Effector memory CD8-positive, alpha-beta T cell (primary cell): ENCODE measurements at places on chromosomes 1 and 21.

DNA sequence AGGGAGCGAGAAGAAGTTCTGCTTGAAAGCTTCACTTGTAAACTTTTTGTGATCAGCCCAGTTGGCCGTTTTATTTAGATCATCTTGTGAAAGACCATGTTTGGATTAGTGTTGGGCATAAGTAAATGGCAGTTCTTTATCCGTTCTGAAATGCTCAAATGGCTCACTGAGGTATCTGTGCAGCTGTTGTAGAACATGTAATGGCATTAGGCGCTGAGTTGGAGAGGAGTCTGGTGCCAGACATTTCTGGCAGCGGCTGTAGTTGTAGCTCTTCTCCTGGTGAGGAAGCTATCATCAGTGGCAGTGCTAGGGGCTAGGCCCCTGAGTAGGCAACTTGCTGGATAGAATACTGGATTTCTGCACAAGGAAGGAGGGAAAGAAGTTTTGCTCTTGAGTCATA, 321.6 kb downstream of the LMO4 start:
- no peak for DNase-seq

DNA sequence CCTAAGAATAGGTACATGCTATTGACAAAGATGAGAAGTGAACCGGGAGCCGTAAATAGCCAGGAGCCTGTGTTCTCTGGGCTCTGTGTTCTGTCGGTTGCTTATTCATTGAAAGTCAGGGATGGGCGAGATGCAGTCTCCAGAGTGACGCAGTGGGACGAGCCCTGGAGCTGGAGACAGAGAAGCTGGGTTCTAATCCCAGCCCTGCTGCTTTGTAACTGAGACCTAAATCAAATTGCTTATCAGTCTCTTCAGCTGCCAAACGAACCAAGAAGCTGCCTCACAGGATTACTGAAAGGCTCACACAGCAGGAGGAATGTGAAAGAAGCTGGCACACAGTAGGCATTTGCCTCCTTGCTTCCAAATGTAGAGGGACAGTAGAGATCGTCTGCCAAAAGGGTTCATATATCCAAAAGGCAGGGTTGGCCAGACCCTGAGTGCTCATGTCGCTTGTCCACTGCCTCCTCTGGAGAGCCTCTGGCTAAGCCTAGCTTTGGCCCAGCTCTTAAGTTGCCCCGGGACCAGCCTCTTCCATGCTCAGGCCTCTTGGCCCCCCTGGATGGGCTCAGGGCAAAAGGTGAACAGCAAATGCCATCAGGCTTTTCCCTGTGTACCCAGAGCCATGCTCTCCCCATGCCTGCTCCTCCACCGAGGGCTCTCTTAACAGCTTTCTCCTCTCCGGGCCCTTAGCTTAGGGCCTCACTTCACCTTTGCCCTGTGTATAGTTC, 134.2 kb upstream of the IPO9 start:
- DNase-seq: no peak

DNA sequence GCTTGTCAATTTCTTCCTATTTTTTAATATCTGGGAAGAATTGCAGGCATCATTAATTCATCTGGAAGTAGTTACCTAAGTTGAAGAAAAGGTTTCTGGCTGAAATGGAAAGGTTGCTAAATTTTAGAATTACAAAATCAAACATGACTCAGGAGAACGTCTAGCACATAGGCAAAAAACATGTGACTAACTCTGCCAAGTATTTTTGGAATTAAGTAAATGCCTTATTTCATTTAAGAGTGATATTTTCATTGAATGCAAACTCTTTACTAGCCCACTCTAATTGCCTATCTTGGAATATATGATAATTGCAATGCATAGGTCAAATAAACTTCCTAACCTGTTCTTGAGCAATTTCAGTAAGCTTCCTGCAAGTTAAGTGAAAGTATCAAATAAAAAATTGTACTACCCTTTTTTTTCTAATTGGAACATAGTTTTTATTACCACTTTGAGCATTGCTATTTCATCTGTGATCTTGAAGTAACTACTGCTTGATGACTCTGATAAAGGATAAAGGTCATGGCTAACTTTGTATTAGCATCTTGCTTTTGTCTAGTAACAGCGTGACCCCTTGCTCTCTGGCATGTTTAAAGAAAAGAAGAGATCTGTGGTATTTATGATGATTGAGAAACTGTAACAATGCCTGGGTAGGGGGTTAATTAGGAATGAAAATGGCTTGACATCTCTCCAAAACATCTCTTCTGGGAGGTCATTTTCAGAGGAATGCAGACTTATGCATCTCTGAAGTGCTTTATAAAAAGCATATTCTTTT, 208.3 kb upstream of the NCAM2 start:
- DNase-seq: no peak

- DNase-seq: no peak
Measured at GRCh38 chr1:31218705-31219104, 21.0 kb downstream of the NKAIN1 start.

DNA sequence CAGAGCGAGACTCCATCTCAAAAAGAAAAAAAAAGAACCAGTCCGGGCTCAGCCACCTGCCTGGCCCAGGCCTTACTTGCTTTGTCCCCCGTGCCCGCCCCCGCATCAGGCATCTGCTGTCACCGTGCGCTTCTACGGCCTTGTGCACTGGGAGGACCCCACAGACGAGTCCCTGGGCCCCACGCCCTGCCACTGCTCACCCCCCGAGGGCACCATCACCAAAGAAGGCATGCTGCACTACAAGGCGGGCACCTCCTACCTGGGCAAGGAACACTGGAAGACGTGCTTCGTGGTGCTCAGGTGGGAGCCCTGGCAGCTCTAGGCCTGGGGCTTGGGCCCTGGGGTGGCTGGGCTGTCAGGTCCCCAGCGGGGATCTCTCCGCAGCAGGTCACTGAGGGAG, 5.6 kb upstream of the SLC25A34 start:
- no peak for DNase-seq

DNA sequence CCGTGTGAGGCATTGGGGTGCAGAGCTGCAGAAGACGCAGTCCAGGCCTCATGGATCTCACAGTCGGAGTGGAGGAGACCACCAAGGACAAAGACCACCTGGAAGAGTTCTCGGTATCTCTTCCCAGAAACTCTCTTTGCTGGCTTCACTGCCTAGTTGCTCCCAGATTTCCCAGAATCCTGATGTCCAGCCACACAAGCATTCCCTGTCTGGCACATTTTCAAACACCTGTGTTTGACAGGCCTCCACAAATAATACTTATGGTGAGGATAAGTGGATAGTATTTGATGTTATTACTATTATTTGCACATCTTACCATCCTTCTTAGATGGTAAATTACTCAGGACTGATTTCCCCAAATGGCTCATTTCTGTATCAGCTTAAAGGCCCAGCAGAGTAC, 27.7 kb upstream of the KANK4 start:
- no peak for DNase-seq

DNA sequence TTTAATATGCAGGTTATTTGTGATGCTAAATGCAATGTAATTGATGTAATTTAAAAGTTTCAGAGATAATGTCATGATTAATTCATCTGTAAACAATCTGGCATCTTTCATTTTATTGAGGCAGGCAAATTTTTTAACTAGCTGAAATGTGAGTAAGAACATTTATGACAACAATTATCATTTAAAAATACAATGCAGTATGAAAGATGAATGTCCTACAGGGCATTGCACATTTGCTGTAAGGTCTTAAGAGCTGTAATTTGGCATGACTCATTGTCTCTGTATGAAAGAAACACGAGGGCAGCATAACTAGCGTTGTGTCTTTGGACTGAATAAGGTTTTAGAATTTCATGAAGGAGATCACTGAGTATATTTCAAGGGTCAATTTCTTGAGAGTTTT, 642.8 kb downstream of the PLA2G4A start:
- no peak for DNase-seq

- no peak for DNase-seq
Measured at GRCh38 chr1:40394491-40395172, 21.1 kb downstream of the SMAP2 start.

DNA sequence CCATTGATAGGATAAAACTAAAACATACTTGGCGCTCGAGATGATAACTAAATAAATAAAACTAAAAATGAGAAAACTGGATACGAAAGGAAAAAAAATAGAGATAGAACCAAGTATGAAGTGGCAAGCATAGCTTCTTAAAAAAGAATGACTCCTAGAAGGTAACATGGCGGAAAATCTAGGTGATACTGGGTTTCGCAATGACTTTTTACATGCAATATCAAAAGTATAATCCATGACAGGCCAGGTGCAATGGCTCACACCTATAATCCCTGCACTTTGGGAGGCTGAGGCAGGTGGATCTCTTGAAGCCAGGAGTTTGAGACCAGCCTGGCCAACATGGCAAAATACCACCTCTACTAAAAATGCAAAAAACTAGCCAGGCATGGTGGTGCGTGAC, 70.7 kb downstream of the ACBD6 start:
- DNase-seq: no peak

- DNase-seq: no peak
Measured at GRCh38 chr1:15542388-15543250, 16.0 kb downstream of the DNAJC16 start.

GRCh38 chr1:183676586-183677189, 23.6 kb upstream of the APOBEC4 start:
- DNase-seq: no peak

GRCh38 chr21:27110956-27111355, 144.1 kb upstream of the ADAMTS5 start:
- DNase-seq: no peak

GRCh38 chr1:152050886-152051675, 14.3 kb upstream of the S100A11 start:
- no peak for DNase-seq

DNA sequence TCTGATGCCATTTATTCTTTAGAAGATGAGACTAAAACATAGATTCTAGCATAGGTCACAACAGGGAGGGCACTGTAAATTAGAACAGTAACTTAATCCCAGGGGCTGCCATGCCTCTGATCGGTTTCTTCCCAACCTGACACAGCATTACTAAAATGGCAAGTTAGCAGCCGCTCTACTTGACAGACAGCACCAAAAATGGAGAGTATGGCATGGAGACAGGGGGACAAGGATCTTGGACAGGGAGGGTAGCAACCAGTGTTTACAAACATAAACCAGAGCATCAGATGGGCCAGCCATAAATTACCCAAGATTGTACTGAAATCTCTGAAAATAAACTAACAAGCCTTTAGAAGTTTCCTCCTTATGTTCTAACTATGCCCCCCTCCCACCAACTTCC, 5.9 kb downstream of the DUSP10 start:
- DNase-seq: no peak

DNA sequence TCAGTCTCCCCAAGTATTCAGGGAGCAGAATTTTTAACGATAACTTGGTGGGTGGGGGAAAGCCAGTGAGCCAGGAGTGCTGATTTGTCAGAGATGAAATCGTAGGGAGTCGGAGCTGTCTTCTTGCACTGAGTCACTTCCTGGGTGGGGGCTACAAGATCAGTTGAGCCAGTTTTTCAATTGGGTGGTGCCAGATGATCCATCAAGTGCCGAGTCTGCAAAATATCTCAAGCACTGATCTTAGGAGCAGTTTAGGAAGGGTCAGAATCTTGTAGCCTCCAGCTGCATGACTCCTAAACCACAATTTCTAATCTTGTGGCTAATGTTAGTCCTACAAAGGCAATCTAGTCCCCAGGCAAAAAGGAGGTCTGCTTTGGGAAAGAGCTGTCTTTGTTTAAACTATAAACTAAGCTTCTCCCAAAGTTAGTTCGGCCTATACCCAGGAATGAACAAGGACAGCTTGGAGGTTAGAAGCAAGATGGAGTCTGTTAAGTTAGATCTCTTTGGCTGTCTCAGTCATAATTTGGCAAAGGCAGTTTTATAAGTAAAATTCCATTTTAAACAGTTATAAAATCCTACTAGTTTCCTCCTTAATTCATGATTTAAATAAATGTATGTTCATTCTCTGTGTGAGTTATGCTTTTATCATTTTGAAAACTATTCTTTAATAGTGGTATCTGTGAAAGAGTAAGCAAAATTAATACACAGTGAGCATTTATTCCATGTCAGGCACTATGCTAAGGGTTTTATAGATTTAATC, 51.7 kb downstream of the SLC16A1 start:
- no peak for DNase-seq

DNA sequence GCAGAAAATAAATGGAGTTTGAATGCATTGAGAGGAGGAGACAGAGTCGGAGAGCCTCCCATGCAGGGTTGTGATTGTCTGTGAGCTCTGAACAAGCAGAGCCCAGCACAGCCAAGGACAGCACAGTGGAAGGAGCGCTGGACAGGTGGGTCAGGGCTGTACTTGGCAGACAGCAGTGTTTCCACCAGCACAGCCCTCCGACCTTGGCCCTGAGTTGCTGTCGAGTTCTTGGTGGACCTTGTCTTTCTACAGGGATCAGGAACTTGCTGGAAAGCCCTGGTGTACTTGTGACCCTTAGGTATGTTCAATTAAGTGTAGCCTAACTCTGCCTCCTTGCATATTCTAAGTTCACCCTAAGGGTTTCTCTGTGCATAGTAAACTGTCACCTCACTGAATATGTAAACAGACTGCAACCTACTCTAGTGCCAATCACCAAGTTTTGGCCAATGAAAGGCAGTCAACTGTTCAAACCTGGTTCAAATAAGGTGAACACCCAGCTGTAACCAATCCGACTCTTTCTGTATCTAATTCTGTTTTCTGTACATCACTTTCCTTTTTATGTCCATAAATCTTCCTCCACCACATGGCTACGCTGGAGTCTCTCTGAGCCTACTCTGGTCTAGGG, 86.6 kb upstream of the SLC25A33 start:
- DNase-seq: no peak

- DNase-seq: no peak
Measured at GRCh38 chr1:47893412-47893811, 103.8 kb downstream of the TRABD2B start.

DNA sequence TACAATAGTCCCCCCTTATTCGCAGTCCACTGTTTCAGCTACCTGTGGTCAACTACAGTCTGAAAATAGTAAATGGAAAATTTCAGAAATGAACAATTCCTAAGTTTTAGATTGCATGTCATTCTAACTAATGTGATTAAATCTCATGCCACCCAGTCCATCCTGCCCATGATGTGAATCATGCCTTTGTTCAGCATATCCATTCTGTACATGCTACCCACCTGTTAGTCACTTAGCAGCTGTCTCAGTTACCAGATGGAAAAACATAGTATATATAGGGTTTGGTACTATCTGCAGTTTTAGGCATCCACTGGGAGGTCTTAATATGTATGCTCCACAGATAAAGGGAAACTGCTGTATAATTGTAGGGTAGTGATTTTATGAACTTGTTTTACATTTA, 16.6 kb upstream of the HAO2 start:
- no peak for DNase-seq

DNA sequence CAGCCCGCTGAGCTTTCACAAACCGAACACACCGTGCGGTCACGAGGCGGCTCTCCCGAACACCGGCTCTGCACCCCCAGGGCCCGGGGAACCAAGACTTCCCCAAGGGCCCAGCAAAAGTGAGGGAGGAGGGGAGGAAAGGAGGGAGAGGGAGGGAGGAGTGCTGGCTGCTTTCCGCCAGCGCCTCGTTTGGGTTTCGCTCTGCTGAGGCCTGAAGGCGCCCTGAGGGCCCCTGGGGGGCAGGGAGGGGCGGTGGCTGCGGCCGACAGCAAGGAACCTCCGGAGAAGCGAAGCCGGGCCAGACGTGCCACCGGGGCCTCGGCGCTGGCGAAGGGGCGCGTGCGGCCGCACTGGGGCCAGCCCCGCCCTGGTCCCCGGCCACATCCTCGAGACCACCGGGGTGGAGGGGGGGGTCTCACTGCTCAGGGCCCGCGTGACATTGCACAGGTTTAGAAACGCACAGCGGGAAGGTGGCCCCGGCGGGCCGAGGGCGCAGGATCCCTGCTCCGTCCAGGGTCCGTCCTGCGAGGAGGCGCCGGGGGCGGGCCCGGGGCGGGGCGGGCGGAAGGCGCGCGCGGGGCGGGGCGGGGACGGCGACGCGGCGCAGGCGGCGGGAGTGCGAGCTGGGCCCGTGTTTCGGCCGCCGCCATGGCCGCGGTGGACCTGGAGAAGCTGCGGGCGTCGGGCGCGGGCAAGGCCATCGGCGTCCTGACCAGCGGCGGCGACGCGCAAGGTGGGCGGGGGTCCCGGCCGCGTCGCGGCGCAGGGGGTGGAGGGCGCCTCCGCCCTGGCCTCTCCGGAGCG, at the start of gene PFKL:
PFKL (plus strand) TSS at position 596 of the 804 bp plus-strand sequence; CDS start at position 649, 53 bp downstream.
- DNase-seq: peak; percentile 39
